Germinal center (tissue), 1 donor: ENCODE measurements at places on chromosomes 11 and 22.

DNA sequence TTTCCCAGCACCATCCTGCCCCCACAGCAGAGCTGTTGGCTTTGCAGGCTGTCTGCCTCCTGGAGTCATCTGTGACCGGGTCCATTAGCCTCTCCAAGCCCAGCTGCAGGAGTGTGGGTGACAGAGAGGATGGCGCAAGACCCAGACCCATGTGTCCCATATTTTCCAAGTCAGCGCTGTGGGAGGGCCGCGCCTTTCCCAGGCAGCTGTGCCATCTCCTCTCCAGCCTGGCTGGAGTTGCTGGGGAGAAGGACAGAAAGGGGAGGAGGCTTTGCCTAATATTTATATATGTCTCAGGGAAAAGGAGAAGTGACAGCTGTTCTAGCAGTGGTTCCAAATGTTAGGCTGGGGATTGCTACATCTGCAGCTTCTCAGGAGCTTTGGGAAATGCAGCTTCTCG, 15.7 kb downstream of the DTX4 start:
- no peak for DNase-seq

GRCh38 chr11:44024977-44025376, 22.8 kb upstream of the ACCSL start:
- DNase-seq = no peak

- no peak for DNase-seq
Observed at GRCh38 chr11:1485504-1485885, 1.1 kb downstream of the MOB2 start.

GRCh38 chr11:34250732-34251588, 106.8 kb downstream of the ABTB2 start:
- DNase-seq = peak; percentile 89

GRCh38 chr11:132904091-132904490, 628.2 kb downstream of the OPCML start:
- no peak for DNase-seq

DNA sequence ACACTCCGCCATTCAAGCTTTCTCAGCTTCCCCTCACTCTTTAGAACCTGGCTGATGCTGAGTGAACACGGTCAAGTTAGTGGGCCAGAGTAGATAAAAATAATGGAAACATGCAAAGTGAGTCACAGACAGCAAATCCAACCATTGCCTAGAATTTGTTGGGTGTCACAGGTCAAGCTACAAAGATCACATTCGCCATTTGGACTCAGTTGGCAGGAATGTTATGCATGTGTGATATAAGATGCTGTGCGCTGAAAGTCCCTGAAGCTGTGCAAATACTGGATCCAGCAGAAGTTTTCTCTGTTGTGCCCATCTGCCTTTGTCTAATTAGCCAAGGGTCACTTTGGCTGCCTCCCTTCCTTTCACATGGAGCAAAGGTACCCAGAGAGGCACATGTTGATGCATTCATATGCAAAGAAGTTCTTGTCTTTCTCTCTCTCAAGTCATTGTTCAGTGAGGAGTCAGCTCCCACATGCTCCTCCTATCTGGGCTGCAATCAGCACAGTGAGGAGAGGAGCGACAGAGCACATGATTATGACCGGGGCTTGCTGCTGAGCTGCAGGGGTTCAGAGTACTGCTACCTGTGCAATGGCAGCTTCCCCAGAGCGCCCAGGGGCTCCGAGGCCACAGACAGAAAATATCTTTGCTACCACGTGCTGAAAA, 39.7 kb downstream of the FLI1 start:
- no peak for DNase-seq

DNA sequence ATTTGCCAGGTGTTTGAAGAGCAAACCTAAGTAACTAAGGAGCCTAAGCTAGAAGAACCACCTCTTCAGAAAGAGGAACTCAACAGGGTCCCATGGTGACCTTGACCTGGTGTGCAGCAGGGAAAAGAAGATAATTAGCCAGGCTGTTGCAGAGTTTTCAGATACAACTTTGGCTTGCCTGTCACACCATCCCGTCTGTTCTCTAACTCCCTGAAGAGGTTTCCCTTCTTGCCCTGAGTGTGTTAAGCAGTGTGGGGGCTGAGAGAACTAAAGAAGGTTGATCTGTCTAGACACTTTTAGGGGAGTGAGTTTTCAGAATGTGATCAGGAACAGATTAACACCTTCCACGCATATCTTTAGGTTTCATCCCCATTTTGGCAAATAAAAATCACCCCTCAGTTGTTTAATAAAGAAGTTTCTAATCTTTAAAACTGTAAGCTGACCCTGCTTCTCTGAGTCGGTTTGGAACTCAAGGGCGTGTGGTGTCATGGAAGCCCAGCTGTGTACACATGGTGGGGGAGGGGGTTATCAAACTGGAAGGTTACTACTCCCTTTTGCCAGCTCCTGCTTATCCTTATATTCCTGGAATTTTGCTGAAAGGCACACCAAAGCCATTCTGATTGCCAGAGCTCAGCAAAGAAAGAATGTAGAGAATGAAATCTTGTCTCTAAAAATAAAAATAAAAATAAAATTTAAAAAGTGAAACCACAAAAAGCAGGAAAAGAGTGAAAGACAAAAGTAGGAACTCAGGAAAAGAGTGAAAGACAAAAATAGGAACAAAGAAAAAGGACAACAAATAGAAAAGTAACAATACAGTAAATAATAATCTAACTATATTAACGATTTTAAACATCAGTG, 70.2 kb downstream of the DBX1 start:
- DNase-seq = no peak

DNA sequence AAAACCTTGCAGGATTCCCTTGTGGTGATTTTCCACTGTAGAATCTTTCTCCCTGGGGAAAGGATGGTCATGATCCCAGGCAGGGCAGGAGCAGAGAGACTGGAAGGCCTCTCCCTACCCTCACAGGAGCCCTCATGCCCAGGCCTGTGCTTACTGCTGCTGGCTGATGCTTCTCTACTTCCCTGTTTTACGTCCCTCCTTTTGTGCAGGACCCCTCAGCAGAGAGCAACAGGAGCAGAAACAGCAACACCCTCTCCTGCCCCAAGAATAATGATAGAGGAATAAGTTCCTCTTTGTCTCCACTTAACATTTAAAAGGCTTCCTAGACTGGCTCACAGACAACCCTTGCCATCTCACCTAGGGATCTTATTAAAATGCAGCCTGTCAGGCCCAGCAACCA, 3.6 kb downstream of the ISX start:
- no peak for DNase-seq
